IMR-90 (cell line): ENCODE measurements at places on chromosomes 13 and 19. TPM values are rescaled to one million over a fixed set of nuclear protein-coding genes. Genes with fewer than 3 reads are reported as not detected.
A peak's percentile ranks its signal among the peaks of the same experiment; 100 is the strongest.

DNA sequence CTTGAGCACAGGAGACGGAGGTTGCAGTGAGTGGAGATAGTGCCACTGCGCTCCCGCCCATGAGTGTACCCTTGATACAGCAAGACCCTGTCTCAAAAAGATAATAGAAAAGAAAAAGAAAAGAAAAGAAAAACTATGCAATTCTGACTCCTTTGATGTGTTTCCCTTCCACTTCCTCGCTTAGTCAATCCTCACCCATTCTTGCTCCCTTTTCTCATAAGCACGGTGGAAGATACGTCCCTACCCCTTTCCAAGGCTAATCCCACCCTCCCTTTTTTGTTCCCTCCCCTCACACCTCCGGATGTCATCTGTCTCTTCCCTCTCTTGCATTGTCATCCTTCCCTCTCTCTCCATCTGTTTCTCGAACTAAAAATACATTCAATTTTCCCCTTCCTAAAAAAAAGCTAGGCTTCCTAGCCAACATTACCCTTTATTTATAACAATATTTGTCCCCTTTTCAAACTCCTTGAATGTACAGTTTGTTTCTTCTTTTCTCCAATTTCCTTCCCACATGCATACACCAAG is 40.5 kb upstream of the ITM2B start:
- H3K36me3 ChIP-seq: no peaks in the 10 kb centered on the region
- no peak overlapping the region for H3K4me3 ChIP-seq
- no peak overlapping the region for H3K27ac ChIP-seq
- no peaks in the 10 kb centered on the region for H3K4me1 ChIP-seq
- peaks cover 11% of the 10 kb centered on the region for H3K27me3 ChIP-seq
- DNase-seq: no peak

Gene SCAF1
- 2.2 and 3.1 TPM in 2 replicates for total RNA-seq

DNA sequence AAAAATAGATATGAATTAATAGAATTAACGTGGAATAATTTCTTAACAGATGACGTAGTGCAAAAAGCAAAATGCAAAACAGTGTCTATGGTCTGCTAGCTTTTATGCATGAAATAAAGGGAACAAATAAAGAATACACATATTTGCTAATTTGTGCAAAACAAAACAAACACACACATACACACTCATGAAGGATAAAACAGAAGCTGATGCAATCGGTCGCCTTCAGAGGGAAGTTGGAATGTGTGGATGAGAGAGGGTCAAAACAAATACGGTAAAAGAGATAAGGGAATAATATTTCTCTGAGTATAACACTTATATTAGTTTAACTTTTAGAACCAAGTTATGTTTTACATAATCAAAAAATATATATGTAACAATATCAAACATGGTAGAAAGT is 1160.9 kb upstream of the PCDH9 start:
- H3K27me3 ChIP-seq: no peaks in the 10 kb centered on the region
- no peaks in the 10 kb centered on the region for H3K4me1 ChIP-seq
- no peaks in the 10 kb centered on the region for H3K36me3 ChIP-seq
- no peak for DNase-seq

DNA sequence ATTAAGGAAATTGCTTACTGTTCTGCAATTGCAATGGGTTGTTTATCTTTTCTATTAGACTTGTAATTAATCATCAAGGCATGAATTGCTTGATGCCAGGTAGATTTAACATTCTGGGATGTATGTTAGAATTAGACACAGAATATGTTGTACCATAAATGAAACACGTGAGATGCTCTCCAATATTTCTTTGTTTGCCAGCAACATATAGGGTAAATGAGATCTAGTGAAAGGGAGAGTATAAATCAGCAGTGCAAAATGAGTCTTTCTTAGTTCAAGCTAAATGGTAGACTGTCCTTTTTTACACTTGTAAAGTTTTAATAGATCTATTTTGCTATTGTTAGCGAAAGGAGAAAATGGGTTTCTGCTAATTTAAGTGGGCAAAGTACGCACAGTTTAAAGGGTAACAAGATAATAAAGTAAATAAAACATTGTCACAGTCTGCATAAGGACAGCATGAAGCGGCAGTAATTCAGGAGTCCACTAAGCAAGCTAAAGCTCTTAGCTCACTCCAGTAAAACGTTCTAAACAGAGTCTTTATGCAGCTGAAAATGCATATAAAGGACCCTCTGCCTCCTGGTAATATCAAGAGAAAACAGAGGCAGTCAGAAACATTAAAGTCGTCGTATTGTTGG is 1137.1 kb downstream of the OLFM4 start:
- H3K27ac ChIP-seq: no peak overlapping the region
- no peaks in the 10 kb centered on the region for H3K4me1 ChIP-seq
- no peaks in the 10 kb centered on the region for H3K36me3 ChIP-seq
- H3K4me3 ChIP-seq: no peak overlapping the region

Gene CPAMD8
- 0.28 and 0.36 TPM in 2 replicates for total RNA-seq

Gene CEACAM7
- not detected in 2 replicates for total RNA-seq

GRCh38 chr13:49464621-49465325 is 20.7 kb downstream of the SETDB2 start:
- H3K36me3 ChIP-seq: peaks cover 25% of the 10 kb centered on the region
- no peaks in the 10 kb centered on the region for H3K27me3 ChIP-seq
- peak; percentile 47 for DNase-seq
- no peaks in the 10 kb centered on the region for H3K4me1 ChIP-seq
- H3K4me3 ChIP-seq: no peak overlapping the region
- peak overlapping the region; percentile 4; the same call in 1 of the 2 replicates for H3K27ac ChIP-seq

DNA sequence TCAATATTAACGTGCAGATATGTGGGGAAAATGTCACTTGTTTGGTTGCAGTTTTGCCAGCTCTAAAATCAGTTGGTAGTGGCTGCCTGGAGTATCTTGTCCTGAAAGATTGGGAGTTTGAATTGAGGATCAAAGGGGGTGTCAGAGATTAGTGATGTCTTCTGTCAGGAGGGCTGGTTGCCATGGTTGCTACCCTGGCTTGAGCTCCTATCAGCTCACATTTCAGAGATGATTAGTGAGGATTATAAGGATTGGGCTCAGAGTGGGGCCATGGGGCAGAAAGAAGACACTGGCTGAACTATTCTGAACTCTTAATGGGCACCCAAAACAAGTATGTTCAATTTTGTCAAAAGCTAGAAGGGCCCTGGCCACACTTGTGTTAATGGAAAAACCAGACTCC is 95.5 kb upstream of the RNF113B start:
- H3K4me1 ChIP-seq: peaks cover 33% of the 10 kb centered on the region
- H3K4me3 ChIP-seq: no peak overlapping the region
- no peak for DNase-seq
- H3K27ac ChIP-seq: peak overlapping the region; percentile 18; the same call in 1 of the 2 replicates

- DNase-seq: no peak
- no peak overlapping the region for H3K4me3 ChIP-seq
- H3K27me3 ChIP-seq: no peaks in the 10 kb centered on the region
- no peak overlapping the region for H3K27ac ChIP-seq
- H3K36me3 ChIP-seq: no peaks in the 10 kb centered on the region
Measured at GRCh38 chr19:38867171-38867780, 10.8 kb downstream of the RINL start.
